ENCODE measurements at places on chromosomes 16 and 17.

DNA sequence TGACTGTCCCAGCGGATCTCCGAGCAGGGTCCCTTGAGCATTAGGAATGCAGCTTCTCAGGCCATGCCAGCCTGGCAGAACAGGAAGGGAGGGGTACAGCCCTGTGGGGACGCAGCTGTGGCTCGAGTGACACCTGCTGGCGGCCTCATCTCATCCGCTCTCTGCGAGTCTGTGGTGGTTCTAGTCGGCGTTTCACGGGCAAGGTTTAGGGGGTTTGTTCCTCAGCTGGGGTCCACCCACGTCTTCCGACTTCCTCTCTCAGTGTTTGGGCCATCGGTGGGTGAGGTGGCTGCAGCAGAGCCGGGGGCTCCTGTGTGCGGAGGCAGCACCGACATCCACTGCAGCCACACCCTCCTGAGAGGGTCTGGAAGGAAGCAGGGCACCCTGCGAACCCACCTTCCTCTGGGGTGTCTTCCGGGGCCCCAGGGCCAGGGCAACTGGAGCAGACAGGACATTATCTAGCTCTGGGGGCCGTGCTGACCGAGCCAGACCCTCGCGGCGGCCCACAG, 33.3 kb downstream of the JPH3 start:
- DNase-seq, result peak; percentile 47

GRCh38 chr17:74239172-74239571, 25.8 kb downstream of the TTYH2 start:
- no peak for DNase-seq

DNA sequence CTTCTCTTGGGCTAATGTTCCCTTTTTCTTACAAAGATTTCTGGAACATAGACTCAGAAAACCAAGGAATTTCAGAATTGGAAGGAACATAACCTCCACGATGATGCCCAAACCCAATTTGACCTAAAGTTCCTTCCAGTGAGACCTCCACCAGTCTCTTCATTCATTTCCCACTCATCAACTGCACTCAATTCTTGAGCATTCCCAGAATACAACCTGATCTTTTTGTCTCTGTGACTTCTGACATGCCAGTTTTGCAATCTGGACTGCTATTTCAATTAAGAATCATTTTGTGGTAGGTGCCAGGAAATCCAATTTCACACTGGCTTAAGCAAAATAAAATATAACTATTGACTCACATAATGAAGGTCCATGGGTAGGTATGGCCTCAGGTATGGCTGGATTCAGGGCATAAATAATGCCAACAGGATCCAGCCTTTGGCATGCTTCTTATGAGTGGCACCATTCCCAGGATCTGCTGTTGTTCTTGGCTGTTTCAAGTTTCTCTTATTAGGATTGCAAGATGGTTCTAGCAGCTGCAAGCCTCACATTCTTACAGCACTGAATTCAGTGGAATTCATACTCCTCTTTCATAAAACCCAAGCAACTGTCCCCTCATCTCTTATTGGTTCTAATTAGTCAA, 184.3 kb downstream of the HS3ST4 start:
- DNase-seq, result no peak

- no peak for DNase-seq
Measured at GRCh38 chr17:10812674-10813073, 8.8 kb upstream of the TMEM238L start.

DNA sequence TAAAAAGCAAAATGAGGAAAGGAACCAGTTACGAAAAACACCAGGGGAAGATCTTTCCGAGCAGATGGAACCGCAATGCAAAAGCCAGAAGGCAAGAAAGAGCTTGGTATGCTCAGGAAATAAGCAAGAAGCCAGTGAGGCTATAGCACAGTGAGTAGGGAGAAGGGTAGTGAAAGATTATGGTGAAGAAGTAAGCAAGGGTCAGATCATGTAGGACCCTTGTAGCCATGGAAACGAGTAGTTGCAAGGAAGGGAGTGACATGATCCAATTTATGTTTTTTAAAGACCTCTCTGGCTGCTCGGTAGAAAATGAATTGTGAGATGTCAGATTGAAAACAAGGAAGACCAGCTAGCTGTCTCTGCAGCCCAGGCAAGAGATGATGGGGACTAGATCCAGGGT, 143.3 kb downstream of the USP31 start:
- DNase-seq, result no peak

All from stimulated activated CD8-positive, alpha-beta memory T cell treated with anti-CD3 and anti-CD28 coated beads, Interleukin-15, amount 100 ng/mL, for 48 hours (primary cell).